ENCODE measurements at places on chromosomes 1 and 21.

- no peak for DNase-seq
Measured at GRCh38 chr1:59947047-59947938, 20.7 kb upstream of the CYP2J2 start.

DNA sequence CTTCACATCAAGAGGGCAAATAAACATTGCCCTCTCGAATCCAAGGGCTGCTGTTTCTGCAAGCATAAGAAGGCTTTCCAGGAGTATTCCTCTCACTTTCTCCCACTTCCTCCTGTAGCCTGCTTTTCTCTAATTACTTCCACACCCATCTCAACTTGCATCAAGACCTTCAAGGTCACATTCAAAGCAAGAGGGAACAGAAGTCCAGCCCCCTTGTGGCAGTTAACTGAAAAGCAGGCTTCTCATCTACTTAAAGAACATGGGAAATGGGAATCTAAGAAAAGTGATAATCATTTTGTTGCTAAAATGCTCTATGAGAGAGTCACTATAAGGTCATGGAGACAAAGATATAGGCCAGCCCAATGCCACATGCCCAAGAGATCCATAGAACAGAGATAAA lies 874.4 kb downstream of the KCNT2 start:
- no peak for DNase-seq

GRCh38 chr1:169117599-169117998 lies 11.1 kb downstream of the ATP1B1 start:
- no peak for DNase-seq

DNA sequence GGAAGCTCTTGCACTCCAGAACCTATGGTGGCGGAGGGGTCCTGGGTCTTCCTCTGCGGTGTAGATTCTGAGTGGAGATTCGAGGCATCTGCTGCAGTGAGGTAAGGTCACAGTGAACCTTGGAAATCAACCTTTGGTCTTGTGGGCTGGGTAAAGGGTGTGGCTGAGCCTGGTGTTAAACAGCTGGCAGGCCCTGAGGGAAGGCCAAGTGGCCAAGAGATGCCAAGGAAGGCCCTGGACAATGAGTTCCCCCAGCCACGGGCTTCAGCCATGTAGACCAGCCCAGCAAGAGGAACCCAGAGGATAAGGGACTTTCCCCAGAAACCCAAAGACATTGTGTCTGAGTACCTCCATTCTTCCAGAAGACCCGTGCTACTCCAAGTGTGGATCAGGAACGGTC lies 137.2 kb upstream of the ETS2 start:
- DNase-seq = no peak

DNA sequence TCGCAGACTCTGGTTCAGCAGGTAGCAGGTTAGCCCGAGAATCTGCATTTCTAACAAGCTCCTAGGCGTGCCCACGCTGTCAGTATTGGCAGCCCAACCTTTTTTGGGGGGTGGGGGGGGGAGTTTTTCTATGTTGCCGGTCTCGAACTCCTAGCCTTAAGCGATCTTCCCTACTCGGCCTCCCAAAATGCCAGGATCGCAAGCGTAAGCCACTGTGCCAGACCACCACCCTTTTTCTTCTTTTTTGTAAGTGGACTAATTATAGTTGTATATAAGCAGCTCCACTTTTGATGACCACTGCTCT lies 480 bp upstream of the MIS18A start:
- no peak for DNase-seq

Data from stimulated activated CD8-positive, alpha-beta memory T cell treated with anti-CD3 and anti-CD28 coated beads, Interleukin-12 subunit alpha, Interleukin-12 subunit beta, amount 100 ng/mL, for 4 hours (primary cell).